ENCODE measurements at places on chromosomes 6 and 20.

DNA sequence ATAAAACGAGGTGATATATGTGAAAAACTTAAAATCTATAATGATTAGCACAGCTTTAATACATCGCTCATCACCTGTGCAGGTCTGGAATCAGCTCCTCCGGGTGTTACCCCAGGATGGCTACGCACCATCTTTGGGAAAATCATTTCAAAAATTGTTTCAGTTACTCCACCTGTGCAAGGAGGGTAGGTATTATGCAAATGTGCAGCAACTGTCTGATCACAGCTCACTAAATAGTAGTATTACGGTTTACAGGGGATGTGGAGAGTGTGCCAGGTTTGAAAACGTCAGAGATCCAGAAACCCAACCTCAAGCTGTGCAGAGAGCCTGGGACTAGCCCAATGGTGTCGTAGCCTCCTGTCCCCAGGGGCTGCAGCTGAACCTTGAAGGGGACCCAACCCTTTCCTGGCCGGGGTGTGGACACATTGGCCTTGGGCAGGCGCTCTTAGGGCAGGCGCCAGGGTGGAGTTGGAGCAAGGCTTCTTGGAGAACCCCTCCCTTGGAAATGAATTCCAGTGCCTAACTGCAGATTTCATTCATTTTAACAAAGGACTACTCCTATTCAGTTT, 24.2 kb upstream of the SGK1 start:
- no peak for DNase-seq

- no peak for DNase-seq
Measured at GRCh38 chr6:45479834-45480751, 102.4 kb upstream of the SUPT3H start.

DNA sequence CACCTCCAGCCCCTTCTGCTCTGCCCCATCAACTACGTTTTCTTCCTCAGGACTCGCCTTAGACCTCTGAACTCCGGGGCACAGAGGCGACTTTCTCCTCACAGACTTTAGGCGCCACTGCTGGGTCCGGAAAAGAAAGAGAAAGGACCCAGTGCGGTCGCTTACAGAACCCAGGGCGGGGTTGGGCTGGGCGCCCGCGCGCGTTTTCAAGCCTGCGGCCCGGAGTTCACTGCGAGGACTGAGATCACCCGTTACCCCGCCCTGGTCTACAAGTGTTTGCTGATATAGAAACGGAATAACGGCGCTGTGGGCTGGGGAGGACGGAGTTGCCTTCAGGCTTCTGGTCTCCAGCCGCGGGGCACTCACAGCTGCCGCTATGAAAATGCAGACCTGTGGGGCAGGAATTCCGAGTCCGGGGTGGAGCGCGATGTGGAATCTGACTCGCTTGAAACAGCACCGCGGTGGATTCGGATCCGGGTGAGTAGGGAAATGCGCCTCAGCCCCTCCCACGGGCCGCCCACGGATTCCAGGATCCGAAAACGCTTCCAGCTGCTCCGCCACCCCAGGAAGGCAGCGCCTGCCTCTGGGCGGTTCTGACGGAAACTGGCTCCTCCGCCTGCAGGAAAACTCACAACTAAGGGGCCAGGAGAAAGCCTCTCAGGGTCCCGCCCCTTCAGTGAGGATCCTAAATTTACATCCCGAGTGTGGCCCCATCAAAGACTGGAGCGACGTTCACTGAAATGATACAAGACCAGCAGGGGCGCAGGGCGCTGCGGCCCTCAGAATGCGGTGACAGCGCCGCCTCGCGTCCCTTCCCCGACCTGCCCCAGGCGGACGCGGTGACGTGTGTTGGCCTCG, 29.4 kb downstream of the HLA-F start:
- DNase-seq, result peak; percentile 78

GRCh38 chr20:50668326-50668725, 23.0 kb downstream of the RIPOR3 start:
- no peak for DNase-seq

- no peak for DNase-seq
Measured at GRCh38 chr6:158798311-158798710, 20.9 kb downstream of the EZR start.

DNA sequence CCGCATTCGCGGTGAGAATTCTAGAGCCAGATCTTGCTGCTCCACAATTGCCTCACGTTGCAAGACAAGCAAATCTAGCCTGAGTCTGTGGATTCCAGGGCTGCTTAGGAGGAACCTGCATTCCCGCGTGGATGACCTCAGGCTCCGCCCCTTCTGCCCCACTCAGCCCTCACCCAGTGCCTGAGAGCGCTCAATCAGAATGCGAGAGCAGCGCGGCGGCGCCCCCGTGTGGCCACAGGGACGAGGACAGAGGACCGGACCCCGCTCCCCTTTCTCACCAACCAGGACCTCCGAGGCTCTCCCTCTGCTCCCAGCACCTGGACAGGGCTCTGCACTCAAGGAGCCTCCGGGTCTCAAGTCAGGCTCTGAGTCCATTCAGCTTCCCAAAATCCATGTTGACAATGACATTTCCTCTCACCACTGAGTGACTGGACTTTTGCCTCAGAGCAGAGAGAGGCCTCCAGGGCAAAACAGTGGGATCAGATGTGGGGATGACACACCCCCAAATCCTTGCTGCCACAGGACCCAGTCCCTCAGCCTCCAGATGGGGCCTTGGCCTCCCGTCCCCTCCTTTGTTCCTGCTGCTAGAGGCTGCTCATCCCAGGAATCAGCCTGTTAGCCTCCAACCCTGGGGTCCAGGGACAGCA, 52.0 kb downstream of the RPP21 start:
- peak; percentile 83 for DNase-seq

- DNase-seq, result no peak
Measured at GRCh38 chr20:60125513-60125912, 167.3 kb downstream of the CDH26 start.

DNA sequence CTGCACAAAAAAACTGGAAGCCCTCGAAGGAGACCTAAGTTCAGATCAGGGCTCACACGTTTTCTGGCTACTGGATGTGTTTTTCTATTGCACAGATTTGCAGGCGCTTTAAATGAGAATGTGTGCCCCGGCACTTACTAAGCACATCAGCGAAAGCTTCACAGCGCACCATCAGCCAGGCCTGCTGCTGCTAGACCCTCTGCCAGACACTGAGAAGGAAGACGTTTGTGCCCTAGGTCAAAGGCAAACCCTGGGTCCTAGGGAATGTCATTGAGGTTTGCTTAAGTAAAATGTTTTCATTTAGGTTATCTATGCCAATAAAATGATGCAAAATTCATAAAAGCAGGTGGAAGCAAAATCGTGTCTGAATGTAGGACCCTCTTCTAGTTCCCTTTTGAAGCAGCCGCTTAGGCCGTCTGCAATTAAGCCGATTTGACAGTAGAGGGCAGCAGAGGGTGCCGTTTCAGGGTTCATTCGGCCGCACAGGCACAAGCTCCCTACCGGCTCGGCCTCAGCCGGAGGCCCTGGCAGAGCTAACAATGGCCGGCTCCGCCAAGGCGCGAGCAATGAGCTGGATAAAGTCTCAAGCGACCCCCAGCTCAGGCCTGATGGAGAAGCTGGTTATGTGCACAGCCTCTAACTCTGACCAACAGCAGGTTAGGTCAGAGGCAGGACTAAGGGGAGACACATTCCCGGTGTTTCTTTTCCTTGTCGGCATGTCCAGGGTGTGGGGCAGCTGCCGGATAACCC, 107.2 kb upstream of the FOXA2 start:
- peak; percentile 24 for DNase-seq

DNA sequence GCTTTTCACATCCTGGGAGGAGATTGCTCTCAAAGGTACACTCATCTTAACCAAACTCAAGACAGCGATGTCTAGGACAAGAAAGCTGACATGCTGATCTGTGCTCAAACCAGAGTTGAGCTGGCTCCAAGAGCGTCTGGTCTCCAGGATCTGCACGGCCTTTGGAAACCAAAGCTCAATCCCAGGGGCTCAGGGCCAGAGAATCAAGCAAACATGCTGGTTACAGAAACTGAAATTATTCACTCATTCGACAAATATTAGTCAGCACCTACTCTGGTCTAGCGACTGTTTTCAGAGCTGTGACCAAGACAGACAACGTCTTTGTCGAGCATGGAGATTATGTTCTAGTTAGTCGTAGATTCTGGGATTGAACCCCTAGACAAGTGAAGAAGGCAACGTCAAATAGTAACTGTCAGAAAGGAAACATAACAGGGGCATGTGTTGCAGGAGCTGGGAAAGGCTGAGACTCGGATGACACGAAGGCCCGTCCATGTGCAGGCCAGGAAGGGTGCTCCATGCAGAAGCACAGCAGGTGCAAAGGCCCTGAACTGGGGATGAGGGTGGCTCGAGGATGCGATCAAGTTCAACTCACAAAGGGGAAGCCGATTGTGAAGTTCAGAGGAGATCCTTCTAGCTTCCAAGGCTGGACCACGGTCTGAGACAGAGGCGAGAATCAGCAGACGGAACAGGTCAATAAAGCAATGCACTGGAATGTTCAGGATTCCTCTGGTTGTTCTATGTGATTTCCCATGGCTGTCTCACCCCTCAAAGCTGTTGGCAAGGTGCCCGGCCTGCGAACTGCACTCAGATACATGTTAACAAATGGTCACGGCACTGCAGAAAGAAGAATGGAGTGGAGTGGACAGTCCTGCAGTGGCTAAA, 12.5 kb upstream of the PCK1 start:
- no peak for DNase-seq

- no peak for DNase-seq
Measured at GRCh38 chr6:139711804-139712585, 337.5 kb upstream of the CITED2 start.

GRCh38 chr6:47854971-47855370, 73.1 kb downstream of the OPN5 start:
- DNase-seq, result no peak

- no peak for DNase-seq
Measured at GRCh38 chr6:163565140-163565539, 150.6 kb downstream of the QKI start.

DNA sequence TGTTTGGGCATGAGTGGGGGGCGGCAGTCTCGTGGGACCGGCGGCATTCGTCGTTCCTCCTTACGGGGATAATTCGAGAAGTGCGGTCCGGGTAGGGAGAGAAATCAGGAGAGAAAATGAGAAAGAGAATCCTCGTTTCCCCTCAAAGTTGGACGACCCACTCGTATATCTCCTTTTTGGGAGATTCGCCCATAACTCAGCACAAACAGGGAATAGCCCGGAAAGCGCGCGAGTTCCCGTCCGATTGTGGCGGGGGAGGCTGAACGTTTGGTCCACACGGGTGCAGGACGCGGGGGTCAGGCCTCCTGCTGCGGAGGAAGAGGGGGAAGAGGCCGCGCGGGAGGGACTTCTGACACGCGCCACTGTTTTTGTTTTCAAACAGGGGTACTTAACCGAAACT, 42.4 kb downstream of the POPDC3 start:
- DNase-seq, result no peak

DNA sequence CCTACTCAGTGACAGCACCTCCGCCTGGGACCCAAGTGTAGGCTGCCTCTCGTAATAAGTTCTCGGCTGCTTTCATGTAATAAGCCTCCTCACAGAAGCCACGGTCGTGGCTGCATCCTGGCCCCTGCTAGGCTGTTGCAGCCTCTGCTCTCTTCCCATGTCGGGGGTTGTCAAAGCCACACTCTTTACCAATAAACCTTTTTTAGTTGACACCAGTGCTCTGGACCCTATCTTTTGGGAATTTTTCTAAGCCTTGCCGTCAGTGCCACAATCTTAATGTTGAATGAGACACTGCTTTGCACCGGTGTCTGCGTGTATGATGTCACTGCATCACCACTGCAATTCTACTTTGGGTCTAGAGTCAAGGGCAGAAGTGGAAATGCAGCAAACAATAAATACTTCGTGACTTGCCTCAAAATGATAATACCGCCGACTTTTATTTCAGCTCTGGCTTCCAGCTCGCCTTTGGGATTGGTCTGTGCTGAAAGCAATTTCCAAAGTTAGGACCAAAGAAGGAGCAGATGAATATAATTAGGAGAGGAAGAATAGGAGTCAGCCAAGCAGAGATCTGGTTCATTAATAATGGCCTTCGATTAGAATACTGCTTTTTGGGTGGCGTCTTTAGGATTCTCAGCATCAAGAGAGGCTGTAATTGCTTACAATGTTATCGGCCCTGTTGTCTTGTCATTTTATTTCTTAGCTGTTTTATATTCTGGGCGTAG, 57.6 kb upstream of the CCN6 start:
- DNase-seq, result no peak

GRCh38 chr6:54058236-54058635, 53.0 kb upstream of the MLIP start:
- no peak for DNase-seq

DNA sequence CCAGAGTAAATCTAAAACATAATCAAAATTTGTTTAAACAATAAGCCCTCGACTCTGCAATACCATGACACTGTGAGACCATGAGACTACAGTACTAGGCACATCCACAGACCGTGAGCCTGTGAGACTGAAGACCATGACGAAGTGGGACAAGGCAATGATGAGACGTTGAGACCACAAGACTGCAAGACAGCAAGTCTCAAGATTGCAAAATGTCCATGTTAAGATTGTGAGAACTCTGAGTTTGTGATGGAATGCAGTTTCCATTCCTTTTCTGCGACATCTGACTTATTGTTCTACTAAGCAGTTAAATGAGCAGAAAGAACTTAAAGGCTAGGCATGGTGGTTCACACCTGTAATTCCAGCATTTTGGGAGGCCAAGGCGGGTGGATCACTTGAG, 102.1 kb upstream of the PHACTR1 start:
- DNase-seq, result no peak

DNA sequence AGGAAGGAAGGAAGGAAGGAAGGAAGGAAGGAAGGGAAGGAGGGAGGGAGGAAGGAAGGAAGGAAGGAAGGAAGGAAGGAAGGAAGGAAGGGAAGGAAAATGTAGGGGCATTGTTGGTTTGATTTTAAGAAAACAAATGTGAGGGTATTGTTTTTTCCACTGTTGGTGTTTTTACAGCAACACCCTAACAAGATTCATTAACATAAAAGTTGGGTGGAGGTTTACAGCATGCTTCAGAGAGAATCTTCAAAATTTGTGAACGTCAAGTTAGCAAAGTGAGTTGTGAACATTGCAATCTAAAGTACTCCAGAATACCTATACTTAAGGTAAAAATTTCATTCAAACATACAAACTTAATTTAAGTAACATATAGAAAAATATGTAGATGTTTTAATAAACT, 200.2 kb upstream of the ID4 start:
- DNase-seq, result no peak

GRCh38 chr6:168516944-168517741, 76.2 kb downstream of the SMOC2 start:
- no peak for DNase-seq
